Cardiac septum (tissue), 1 donor: ENCODE measurements at places on chromosomes 3 and 15. TPM values are rescaled to one million over a fixed set of nuclear protein-coding genes. Genes with fewer than 3 reads are reported as not detected.

The CDC25A gene
- total RNA-seq = 0.32 TPM

The CLDN18 gene
- not detected for total RNA-seq

The IL12A gene
- total RNA-seq = 0.51 TPM

The RARRES1 gene
- total RNA-seq = 9.1 TPM

The MEX3B gene
- total RNA-seq = 2.6 TPM

The AQP9 gene
- total RNA-seq = 2.9 TPM

The ADAMTS7 gene
- 17.8 TPM for total RNA-seq

The XCR1 gene
- total RNA-seq = not detected

The OXSR1 gene
- total RNA-seq = 30.6 TPM

The GOLGA6B gene
- total RNA-seq = not detected

The PAQR5 gene
- total RNA-seq = 0.16 TPM

The GPR156 gene
- total RNA-seq = 0.11 TPM

The NGRN gene
- 111 TPM for total RNA-seq

The HHLA2 gene
- not detected for total RNA-seq

The CHRFAM7A gene
- 3.8 TPM for total RNA-seq

The LOXL1 gene
- total RNA-seq = 29.1 TPM

The OR4M2 gene
- total RNA-seq = not detected

The ZBTB47 gene
- 202 TPM for total RNA-seq

The EXD1 gene
- not detected for total RNA-seq

The FGF7 gene
- 7.2 TPM for total RNA-seq

The HYAL3 gene
- total RNA-seq = 1.3 TPM

The SEMA6D gene
- total RNA-seq = 9.9 TPM

The TCAIM gene
- total RNA-seq = 36.5 TPM

The GOLGA8R gene
- total RNA-seq = 4.7 TPM

The CAV3 gene
- 24.8 TPM for total RNA-seq

The FBXW12 gene
- not detected for total RNA-seq

The GATA2 gene
- 15.6 TPM for total RNA-seq

The WDR93 gene
- total RNA-seq = not detected

The LRRIQ4 gene
- total RNA-seq = not detected

The PIK3CA gene
- total RNA-seq = 28.8 TPM

The CLDN11 gene
- 2.9 TPM for total RNA-seq

The MSL2 gene
- 20.0 TPM for total RNA-seq

The ABHD17C gene
- 8.5 TPM for total RNA-seq

The ZBTB38 gene
- total RNA-seq = 119 TPM

The SLC35G2 gene
- total RNA-seq = 4.7 TPM

The ATXN7 gene
- 26.4 TPM for total RNA-seq

The ABCF3 gene
- total RNA-seq = 61.5 TPM

The P3H2 gene
- total RNA-seq = 17.7 TPM

The FES gene
- total RNA-seq = 16.2 TPM

The ADGRG7 gene
- 0.13 TPM for total RNA-seq

The IMPG2 gene
- total RNA-seq = 0.38 TPM

The CCRL2 gene
- total RNA-seq = 1.3 TPM

The PPP1R14D gene
- total RNA-seq = not detected

The EPHA3 gene
- total RNA-seq = 9.2 TPM

The KIF7 gene
- 5.8 TPM for total RNA-seq

The P2RY13 gene
- total RNA-seq = 0.46 TPM

The CEMIP gene
- total RNA-seq = 0.46 TPM

The GP9 gene
- total RNA-seq = 0.27 TPM

The WNT5A gene
- total RNA-seq = 0.92 TPM

The GLDN gene
- 20.6 TPM for total RNA-seq

The RLBP1 gene
- not detected for total RNA-seq

The MASP1 gene
- 59.7 TPM for total RNA-seq

The HSPBAP1 gene
- total RNA-seq = 4.3 TPM

The PARL gene
- total RNA-seq = 57.2 TPM

The TMCO5A gene
- not detected for total RNA-seq

The LTK gene
- 0.65 TPM for total RNA-seq

The A4GNT gene
- total RNA-seq = not detected

The CLDN16 gene
- total RNA-seq = not detected
